ENCODE measurements at places on chromosomes 2 and 18. TPM values are rescaled to one million over a fixed set of nuclear protein-coding genes. Genes with fewer than 3 reads are reported as not detected.

ACSL3 gene
- total RNA-seq, result 101 TPM

C2orf66 gene
- 0.06 TPM for total RNA-seq

APOB gene
- total RNA-seq, result under 0.01 TPM

G6PC2 gene
- total RNA-seq, result not detected

IL1R2 gene
- total RNA-seq, result not detected

SEPTIN2 gene
- 653 TPM for total RNA-seq

SERPINB5 gene
- total RNA-seq, result not detected

SAG gene
- not detected for total RNA-seq
